Activated CD8-positive, alpha-beta memory T cell treated with anti-CD3 and anti-CD28 coated beads for 24 hours (primary cell): ENCODE measurements at places on chromosomes 1 and 21.

- no peak for DNase-seq
These were observed 3.8 kb upstream of the BCAS2 start for GRCh38 chr1:114585231-114585630.

GRCh38 chr21:29626801-29627470, 312.9 kb downstream of the GRIK1 start:
- no peak for DNase-seq

GRCh38 chr1:25695090-25695770, 78.6 kb downstream of the MAN1C1 start:
- DNase-seq, result no peak

DNA sequence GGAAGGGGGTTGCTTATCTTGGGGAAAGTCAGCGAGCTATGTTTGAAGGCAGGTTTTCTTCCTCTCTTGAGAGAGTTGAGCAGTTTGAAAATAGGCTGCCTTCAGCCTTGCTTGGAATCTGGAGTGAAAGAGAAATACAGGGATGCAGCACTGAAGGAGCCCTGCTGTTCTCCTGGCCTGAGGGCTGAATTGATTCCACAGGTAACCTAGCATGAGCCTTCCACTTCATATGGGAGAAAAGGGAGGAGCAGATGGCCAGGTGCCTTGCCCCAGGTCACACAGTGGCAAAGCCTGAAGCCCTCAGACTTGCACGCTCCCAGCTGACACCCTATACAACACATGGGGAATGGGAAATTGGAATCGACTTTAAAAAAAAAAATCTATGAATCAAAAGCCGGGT, 88.0 kb upstream of the WLS start:
- no peak for DNase-seq
